ENCODE measurements at places on chromosomes 16 and 17.
A peak's percentile ranks its signal among the peaks of the same experiment; 100 is the strongest.

- no peak for DNase-seq
These were observed 25.3 kb downstream of the SF3B3 start for GRCh38 chr16:70548936-70549335.

DNA sequence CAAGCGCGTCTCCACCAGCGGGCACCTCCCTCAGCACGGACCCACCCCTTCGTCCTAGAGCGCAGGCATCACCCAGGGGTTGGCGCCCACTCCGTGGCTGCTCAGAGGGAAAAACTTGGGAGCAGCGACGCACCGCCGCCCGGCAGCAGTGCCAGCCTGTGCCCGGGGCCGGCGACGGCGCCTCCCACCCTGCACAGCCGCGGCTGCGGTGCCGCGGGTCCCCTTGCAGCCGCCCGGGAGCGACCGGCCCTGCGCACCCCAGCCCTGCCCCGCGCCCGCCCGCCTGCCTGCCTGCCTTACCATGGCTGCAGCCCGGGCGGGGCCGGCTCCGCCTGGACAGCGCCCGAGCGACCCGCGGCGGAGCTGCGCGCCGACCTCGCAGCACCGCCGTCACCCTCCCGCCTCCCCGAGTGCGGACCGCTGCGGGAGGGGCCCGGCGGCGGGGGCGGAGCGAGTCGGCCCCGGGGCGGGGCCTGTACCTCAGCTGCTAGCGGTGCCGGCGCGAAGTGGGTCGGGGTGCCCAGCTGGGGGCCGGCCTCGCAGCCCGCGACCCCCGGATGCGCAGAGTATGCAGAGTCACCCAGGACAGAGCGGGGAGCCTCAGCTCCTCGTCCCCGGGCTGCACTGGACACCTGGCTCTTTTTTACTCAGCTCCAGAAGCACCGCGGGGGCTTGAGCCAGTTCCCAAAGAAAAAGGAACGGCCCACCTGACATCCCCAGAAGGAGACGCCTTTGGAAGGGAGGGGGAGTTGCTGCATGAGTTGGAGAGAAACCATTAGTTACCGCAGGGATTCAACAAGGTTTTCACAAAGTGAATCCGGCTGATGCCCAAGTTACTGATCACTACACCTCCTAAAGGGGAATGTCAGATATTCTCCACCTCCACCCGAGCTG is 17.5 kb upstream of the MTMR4 start:
- peak; percentile 76 for DNase-seq

DNA sequence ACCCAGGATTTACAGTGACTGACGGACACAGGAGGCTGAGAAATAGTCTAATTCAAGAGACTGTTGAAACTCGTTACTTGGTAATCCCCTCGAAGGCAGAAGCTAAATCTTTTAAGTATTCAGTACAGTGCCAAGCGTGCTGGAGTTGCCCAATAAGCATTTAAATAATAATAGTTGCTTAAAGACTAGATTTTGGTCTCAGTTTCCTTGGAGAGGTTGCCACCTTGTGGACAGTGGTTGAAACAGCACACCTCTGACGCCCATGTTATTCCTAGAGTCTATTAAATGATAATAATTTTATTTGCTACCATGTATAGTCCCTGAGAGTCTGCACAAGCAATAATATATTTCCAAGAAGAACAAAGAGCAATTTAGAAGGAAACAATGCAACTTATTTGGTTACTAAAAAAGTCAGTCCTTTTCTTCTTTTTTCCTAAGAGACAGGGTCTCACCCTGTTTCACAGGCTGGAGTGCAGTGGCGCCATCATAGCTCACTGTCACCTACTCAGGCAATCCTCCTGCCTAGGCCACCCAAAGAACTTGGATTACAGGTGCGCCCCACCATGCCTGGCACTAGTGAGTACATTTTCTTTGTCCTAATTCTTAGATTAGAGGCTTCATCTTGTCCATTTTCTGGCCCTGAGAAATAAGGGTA is 138.0 kb upstream of the NUDT7 start:
- DNase-seq: peak; percentile 57

DNA sequence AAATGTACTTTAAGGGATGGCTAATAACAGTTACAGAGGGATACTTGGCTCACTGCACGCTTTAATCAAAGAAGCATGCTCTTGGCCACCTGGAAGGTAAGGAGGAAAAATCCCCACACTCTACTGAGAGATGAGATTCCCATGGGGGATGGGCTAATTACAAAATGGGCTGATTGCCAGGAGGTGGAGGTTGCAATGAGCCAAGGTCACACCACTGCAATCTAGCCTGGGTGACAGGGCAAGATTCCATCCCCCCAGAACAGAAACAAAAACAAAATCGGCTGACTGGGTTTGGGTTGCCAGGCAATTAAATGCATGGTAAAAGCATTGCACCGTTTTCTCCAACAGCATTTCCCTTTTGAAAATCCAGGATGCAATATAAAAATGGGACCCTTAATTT is 18.0 kb downstream of the N4BP1 start:
- no peak for DNase-seq

DNA sequence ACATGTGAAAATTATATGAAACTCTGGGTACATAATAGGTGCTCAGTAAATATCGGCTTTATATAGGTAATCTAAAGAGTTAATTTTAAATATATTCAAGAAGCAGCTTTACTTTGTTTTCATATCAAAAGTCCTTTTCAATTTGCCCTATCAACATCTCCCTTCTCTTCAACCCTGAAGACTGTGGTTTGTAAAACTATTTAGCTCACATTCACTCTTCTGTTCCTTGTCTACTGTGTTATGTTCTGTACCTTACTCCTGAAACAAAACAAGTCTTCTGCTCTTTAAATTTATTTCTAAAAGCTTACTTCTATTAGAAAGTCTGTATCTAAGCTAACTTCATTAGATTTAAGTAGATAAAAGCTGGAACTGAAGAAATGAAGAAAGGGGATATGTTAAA is 301.7 kb upstream of the PMFBP1 start:
- no peak for DNase-seq

DNA sequence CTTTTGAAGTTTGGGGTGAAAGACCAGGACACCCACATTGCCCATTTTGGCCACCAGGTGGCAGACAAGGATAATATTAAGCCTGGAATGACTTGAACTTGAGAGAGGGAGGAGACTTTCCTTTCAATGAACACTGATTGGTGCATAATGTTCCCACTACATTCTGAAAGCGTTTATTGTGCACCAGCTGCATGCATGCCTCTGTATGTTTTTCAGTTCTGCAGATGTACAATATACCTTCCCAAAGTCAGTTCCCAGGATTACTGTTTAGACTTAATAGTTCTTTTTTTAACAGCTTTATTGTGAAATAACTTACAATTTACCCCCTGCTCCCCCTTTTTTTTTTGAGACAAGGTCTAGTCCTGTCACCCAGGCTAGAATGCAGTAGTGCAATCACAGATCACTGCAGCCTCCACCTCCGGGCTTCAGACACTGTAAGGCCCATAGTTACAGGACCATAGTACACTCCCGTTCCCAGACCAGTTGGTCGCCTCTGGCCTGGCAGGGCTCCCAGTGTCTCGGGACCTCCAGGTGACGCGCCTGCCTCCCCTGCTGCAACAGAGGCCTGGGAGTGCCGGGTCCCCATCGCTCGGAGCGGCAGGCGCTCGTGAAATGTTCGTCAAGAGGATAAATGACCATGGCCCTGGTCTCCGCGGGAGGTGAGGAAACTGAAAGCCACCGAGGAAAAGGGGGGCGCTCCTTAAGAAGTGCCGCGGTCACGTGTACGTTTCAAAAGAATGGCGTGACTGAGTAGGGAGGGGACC is 12.2 kb downstream of the CES2 start:
- peak; percentile 87 for DNase-seq

GRCh38 chr16:63361032-63361624 is 1324.9 kb upstream of the CDH8 start:
- no peak for DNase-seq

GRCh38 chr17:64382061-64382583 is 8.5 kb downstream of the PECAM1 start:
- no peak for DNase-seq

DNA sequence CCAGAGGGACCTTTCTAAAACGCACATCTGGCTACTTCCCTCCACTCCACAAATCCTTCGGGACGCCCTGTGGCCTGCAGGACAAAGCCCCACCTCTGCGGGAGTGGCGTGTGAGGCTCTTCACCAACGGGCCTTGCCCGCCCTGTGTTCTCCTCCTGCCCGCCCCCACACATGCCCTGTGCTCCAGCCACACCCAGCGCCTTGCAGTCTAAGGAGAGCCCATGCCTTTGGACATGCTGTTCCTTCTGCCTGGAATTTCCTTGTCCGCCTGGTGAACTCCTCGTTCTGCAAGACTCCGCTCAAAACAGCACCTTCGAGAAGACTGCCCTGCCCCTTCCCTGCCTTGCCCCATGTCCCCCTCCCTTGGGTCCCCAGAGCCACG is 7.4 kb downstream of the ELOB start:
- no peak for DNase-seq

GRCh38 chr17:2796164-2797125 is at the start of gene RAP1GAP2:
Gene RAP1GAP2, plus strand, starts transcription at chr17:2796438. Its CDS starts 90 bp downstream, at chr17:2796528.
- peak; percentile 44 for DNase-seq

DNA sequence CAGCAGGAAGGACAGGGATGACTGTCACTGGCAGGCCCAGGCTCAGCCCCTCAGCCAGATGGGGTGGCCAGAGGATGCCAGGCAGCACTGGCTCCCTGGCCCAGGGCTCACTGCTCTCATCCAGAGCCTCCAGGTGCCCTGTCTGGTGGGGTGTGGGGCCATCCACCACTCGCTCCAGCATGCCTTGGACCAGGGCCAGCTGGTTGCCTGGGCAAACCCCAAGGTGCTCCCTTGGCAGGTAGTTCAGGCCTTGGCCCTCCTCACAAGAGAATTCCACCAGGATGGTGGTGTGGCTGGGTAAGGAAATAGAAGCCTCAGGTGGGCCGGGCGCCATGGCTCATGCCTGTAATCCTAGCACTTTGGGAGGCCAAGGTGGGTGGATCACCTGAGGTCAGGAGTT is 29.4 kb downstream of the LGALS9 start:
- no peak for DNase-seq

DNA sequence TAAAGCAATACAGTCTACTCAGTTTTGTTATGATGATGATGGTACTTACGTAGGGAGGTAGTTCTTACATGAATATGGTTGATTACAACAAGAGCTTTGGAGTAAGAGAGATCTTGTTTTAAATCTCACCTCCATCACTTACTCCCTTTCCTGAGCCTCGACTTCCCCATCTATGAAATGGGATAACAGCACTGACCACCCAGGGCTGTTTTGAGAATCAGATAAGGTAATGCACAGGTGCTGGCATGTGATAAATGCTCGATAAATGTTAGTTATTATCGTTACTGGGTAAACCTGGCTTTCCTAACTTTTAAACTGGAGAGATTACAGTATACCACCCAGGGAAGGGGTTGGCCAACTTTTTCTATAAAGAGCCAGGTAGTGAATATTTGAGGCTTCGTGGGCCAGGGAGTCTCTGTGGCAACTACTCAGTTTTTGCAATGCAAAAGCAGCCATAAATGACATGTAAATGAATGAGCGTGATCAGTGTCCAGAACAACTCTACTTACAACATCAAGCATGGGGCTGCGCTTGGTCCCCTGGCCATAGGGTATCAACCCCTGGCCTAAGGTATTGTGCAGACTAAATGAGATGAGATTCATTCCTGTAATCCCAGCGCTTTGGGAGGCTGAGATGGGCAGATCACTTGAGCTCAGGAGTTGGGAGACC is 73.7 kb downstream of the BMERB1 start:
- no peak for DNase-seq

GRCh38 chr16:56910654-56911539 is 21.0 kb upstream of the HERPUD1 start:
- DNase-seq: no peak

GRCh38 chr17:50359005-50359699 is 13.2 kb downstream of the XYLT2 start:
- DNase-seq: peak; percentile 38
